ENCODE measurements at places on chromosomes 11 and 22.

- DNase-seq = no peak
Observed at GRCh38 chr11:86303257-86303656, 1.2 kb downstream of the HIKESHI start.

GRCh38 chr11:47589977-47590861, 3.7 kb downstream of the FAM180B start:
- DNase-seq = peak; percentile 86

DNA sequence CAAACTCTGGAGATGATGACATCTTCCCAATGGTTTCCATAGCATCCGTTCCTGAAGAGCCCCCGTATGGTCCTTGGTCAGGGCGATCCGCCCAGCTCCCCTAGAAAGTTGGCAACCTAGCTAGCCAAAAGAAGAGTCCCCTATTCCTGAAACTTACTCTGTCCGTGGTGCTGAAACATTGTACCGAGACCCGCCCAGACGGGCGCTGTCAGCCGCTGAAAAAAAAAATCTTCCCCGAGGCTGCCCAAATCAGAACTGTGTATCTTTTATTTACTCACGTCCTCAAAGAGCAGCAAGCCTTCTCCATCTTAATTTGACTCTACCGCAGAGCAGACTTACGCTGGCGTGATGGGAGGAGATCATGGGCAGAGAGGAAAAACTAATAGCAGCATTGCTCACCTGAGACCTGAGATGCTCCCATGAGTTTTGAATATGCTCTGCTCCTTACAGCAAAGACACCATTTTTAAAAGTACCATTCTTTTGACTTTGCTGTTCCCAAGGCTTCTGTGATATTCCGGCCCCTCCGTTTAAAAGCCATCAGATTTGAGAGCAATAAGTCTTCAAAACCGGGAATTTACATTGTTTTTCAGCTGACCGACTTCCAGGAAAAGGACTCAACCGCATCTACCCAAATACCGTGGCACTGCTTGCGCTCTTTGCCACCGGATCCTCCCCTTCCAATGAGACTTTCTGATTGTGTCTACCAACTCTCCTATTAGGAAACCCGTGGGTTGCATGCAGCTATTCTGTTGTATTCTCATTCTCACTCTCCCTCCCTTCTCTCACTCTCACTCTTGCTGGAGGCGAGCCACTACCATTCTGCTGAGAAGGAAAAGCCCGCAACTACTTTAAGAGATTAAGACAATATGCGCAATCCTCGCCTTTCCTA, at the start of gene SLC17A6:
TSS of gene SLC17A6 (plus strand) at position 786 of the 890 bp plus-strand sequence. CDS start 153 bp downstream, outside the sequence.
- peak; percentile 87 for DNase-seq

DNA sequence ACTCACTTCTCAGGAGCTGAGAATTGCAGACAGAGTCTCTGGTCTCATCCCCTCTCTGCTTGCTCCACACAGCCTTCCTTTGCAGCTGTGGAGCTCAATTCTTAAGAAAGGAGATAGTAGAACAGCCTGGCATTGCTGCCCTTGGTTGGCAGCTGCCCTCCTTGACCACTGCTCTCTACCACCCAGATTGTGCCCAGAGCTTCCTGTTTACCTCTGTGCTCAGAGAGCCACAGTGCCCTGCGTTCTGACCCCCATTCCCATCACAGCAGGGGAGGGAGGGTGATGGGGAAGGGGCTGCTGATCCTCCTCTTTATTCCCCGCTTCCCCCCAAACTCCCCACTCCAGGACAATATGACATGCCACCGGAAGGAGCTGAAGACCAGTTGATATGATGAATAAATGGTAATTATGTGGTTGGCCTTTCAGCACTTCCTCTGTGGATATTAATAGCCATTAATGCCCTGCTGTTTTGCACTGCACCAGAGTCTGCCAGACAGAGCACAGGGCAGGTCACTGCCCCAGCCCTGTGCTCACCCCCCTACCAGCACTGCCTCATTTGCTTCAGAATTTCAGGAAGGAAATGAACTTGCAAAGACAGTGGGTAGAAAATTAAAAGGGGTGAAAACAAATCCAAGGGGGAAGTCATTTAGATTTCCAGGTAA, 426.8 kb upstream of the CADM1 start:
- no peak for DNase-seq

GRCh38 chr11:85955531-85955930, 100.3 kb downstream of the CCDC83 start:
- peak; percentile 58 for DNase-seq

DNA sequence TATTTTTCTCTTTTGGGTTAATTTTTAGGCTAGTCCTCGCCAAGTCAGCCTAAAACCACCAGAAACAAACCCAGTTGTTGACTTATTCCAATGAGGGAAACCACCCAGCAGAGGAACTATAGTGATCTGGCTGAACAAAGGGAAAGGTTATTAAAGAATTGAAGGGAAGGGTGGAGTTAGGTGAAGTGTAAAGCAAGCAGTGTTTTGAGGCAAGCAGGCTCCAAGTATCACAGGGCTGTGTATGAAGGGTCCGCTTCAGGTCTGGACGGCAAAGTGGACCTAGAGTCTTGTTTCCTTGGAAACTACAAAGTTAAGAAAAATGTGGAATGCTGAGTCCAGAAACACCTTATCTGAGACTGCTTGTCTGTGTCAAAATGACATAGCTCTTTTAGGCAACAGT, 3.2 kb upstream of the TCN2 start:
- no peak for DNase-seq

GRCh38 chr11:94754819-94755218, 13.3 kb upstream of the AMOTL1 start:
- DNase-seq = no peak

GRCh38 chr11:134677397-134677822, 265.4 kb upstream of the B3GAT1 start:
- no peak for DNase-seq

GRCh38 chr22:19290400-19291217, 910 bp downstream of the CLTCL1 start:
- no peak for DNase-seq

DNA sequence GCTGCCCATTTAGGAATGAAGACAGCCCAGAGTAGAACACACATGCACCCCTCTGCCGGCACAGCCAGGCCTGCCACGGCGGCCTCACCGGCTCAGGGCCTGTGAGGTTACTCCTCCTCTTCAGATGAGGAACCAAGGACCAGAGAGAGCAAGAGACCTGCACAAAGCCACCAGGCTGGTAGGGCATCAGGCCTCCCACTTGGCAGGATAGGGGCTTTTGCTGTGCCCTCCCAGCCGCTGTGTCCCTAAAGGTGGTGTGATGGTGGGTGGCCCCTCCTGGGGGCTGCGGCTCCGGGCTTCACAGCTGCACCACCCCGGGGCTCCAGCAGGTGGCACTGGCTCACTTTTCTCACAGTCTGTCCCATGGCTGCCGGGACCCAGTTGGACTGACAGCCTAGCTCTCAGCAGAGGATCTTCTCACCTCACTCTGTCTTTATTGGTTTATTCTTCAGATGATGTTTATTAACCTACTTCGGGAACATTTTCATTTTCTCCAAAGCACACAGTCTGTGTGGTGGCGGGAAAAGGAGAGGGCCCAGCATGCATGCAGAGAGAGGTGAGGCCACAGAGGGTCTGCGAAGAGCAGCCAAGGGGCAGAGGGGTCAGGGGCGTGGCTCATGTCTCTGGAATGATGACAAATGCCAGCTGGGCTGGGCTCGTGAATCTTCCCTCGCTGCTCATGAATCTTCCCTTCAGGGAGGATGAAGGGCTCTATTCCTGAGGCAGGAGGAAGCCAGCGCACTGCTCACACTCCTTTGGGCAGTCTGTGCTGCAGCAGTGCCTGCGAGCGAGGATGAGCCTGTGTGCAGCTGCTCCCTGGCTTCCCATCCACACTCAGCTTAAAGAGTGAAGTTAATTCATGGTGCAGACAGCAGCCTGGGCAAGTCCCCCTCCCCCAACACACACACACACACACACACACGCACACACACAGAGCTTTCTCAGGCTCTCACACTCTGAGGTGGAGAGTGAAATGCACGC, 101.1 kb upstream of the PITPNB start:
- peak; percentile 88 for DNase-seq

DNA sequence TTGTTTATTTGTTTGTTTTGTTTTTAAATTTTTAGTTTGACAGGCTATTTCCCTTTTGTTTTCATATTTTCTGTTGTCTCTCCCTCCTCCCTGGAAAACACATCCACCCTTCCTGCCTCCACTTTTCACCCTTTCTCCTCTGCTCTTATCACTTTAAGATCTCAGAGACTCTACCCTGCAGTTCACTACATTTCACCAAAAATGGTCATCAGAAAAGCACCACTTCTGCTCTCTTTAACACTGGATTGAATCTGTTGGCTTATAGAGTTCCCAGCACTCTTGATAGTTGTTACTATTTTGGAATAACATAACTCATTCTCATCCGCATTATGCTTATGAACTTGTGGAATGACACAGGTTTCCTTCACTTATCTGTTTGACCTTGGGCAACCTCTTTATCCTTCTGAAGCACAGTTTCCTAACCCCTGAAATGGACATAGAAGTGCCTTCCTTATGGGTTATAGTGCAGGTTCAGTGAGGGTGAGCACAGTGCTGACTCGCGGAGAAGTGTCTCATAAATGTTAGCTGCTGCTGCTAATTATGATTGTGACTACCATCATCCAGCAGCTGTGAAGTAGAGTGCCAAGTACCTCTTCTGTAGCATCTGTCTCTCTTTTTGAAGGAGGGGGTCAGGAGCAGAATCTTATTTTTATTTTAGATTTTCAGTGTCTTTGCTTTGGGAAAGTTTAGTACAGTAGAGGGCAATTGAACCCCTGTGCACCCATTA, 15.0 kb downstream of the TEAD1 start:
- peak; percentile 59 for DNase-seq

DNA sequence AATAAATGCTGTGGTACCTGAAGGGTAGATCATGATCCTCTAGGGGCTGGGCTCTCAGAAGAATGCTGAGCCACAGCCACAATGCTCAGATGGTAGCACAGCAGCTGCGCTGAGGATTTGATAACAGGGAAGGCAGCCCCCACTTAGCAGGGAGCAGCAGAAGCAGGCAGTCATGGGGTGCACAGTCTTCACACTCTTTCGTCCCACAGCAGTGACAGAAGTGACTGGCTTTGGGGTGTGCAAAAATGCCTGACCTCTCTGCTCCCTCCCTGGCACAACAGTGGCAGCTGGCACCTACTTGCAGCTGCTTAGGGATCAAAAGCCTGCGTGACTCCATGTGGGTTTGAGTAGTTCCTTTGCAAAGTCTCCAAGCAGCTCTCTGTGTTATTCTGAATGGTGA, 1349.8 kb upstream of the RAG2 start:
- peak; percentile 56 for DNase-seq

DNA sequence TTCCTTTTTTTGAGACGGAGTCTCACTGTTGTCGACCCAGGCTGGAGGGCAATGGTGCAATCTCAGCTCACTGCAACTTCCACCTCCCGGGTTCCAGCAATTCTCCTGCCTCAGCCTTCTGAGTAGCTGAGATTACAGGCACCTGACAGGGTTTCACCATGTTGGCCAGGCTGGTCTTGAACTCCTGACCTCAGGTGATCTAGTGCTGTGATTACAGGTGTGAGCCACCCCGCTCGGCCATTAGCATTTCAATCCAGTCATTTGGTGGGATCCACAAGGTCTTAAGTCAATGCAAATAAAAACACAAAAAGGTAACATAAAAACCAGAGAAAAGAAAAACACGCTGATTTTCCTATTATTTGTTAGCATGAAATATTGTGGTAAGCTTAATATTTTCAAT, 1227.2 kb upstream of the TENM4 start:
- no peak for DNase-seq

DNA sequence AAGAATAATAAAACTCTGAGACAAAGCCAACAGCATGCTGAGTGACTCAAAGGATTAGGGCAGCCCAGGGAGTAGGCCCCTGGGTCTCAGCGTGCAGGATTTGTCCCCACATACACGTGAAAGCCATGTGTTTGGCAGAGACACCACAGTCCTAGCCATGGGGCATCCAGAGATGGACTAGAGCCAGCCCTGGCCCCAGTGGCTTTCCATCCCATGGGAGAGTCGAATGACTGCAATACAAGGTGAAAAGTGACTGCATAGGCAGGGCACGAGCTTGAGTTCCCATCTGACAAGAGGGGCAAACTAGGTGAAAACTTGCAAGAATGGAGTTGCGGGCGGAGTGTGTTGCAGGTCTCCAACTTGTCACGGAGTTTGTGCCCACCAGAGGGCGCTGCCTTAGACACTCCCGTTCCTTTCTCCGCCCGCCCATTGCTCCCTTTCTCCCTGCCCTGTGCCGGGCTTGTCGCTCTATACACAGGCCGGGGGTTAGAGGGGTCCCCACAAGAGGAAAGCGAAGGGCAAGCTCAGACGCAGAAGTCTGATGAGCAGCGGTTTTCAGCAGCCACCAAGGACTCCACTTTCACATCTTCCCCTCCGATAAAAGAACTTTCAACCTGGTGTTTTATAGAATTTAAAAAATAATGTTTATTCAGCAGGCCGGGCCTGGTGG, 24.2 kb downstream of the TSKU start:
- peak; percentile 91 for DNase-seq

GRCh38 chr11:93198215-93198845, 539 bp upstream of the SLC36A4 start:
- peak; percentile 56 for DNase-seq

DNA sequence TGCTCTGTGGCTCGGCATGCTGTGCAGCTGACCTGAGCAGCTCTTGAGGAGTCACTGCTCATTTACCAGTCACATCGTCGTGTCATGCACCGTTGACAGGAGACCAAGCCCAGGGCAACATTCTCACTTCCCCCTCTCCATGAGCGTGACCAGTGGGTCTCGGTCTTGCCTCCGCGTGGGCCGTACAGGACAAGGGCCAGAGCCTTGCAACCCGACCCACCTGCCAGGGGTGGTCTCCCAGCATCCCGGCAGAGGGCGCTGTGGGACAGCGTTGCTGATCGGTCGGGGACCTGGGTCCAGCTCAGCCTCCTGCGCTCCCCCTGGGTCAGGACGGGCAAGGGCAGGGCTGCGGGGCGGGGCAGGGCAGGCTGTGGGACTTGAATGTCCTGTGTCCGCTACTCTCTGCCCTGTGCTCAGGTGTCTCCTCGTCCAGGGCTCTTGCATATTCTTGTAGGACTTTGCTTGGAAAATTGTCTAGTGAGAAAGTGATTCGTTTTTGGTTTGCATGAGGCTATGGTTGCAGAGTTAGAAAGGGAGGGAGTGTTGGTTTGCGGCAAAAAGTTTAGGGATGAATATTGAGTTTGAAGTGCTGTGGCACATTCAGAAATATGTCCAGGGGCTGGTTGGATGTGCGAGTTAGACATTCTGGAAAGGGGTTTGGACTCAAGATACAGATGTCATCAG, 16.2 kb downstream of the EIF4G2 start:
- peak; percentile 82 for DNase-seq

Data from tongue (tissue), 3 donors.